ENCODE measurements at places on chromosomes 6 and 20.

- no peak for DNase-seq
Observed at GRCh38 chr6:34595332-34596184, 39.4 kb upstream of the SPDEF start.

GRCh38 chr6:34514593-34515472, 41.3 kb downstream of the SPDEF start:
- DNase-seq = no peak

DNA sequence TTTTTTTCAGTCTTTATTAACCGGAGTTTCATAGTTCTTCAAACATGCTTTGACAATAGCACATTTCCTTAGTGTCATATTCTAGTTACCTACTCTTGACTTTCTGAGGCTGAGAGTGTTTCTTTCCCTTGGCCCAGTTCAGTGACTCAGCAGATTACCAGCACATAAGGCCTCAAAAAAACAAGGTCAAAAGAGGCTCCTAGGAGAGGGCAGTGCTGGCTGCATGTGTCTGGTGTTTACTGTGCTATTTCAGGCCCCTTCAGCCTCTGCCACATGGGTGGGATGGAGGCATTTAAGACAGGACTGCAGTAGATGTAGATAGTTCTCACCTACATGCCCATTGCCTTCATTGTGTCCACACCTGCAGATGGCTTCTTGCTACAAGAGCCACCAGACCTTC, 198.2 kb upstream of the SSTR4 start:
- no peak for DNase-seq

DNA sequence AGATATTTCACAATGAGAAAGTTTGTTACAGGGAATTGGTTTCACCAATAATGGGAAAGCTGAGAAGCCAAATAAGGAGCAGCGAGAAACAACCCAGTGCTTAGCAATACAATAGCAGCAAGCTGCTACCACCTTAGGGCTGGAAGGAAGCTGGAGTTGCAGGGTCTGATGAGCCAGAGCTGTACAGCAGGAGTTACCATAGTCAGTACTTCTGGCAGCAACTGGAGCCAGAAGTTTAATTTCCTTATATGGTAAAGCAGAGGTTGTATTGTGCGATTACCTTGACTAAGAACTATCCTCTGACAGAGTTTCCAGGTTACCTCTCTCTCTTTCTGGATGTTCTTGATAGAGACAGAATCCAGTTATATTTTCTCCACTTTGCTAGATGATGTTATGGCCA, 137.1 kb upstream of the OLIG3 start:
- no peak for DNase-seq

DNA sequence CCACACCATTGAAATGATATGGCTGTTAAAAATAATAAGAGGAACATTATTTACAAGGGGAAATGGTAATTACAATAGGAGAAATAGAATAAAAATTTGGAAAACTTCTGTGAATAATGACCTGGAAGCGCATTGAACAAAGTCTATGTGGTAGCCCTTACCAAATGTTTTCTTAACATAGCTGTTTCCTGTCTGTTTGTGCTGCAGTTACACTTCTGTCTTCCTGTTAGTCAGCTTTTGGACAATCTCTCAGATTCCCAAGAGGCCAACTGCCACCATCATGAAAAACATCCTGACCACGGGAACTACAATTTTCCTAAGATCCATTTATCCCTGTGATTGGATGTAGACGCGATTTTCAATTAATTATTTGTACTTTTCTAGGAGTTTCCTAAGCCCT, 754.4 kb upstream of the MARCKS start:
- no peak for DNase-seq

DNA sequence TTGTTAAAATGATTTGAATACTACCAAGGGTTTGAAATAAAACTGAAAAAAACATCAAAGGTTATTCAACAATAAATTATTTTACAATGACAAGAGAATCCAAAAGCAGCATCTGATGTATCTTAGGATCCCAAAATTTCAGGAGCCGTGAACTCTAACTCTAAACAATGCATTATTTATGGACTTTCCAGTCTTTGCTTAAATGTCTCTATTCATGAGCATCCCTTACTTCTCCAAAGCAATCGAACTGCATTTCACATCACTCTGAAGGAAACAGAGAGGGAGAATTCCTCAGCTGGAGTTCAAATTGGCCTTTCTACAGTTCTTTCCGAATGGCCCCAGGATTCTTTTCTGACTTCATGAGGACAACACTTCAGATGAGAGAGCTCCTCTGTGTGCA, 229.1 kb downstream of the CBLN4 start:
- no peak for DNase-seq

- DNase-seq = no peak
Observed at GRCh38 chr6:32833664-32834063, 4.9 kb downstream of the TAP2 start.

DNA sequence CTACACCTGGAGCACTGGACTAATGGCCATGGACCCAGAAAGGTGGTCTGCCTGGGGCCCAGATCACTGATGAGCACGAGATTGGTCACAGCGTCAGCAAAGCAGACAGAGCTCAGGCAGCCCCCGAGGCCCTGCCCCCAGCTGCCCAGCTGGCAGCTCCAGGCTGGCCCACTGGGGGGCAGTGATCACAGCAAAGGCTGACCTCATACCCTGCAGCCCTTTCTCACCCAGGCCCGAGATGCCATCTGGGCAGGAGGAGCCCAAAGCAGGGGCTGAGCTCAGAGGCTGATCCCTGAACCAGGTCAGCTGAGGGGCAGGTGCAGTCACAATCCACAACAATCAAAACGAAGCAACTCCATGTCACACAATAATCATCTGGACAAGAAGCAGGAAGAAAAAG, 4.1 kb downstream of the MAP1LC3A start:
- no peak for DNase-seq

DNA sequence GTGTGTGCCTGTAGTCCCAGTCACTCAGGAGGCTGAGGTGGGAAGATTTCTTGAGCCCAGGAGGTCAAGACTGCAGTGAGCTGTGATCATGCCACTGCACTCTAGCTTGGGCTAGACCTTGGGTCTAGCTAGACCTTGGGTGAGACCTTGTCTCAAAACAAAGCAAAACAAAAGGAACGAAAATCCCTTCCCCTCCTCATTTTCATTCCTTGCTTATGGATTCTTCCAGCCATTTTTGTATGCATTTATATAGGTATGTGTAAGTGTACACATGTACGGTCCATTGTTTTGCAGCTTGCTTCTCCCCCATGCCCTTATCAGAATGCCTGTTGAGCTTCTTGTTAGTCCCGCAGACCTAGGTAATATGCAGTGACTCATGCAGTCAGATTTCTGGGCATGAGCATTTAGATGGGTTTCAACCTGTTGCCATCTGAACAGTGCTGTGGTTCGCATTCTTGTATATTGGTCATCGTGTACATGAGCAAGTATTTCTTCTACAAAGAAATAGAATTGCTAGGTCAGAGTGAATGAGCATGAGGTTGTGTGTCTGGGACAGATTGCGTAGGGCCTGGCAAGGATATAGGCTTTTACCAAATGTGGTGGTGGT, 73.2 kb downstream of the ATRN start:
- peak; percentile 16 for DNase-seq

- DNase-seq = no peak
Observed at GRCh38 chr20:54228841-54229240, 21.0 kb downstream of the PFDN4 start.

- DNase-seq = no peak
Observed at GRCh38 chr20:47727170-47727880, 58.0 kb downstream of the SULF2 start.

DNA sequence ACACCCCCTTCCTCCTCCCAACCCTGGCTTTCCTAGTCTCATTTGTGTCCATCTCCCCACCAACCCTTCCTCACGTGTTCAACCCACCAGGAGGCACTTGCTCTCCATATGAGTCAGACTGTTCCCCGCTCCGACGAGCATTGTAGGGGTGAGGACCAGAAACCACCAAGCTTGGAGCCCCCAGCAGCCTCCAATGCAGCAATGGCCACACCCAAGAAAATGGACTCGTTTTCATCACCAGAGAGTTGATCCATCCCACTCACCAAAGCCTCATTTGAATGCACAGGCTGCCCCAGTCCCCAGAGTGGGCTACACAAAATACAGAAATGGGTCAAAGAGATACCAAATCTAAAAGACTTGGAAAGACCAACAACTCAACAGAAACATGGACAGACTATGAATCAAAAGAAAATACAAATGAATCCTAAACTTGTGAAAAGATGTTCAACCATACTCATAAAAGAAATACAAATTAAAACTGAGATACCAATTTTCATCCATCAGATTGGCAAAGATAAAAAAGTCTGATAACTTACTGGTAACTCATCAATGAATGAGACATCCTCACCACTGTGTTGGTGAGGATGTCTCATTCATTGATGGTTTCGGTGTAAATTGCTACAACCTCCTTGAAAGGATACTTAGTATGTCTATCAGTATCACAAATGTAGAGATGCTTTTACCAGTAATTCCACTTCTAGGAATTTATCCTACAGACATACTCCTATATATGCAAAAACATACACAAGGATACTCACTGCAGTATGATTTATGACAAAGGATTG, 68.1 kb downstream of the TRERF1 start:
- DNase-seq = no peak

- no peak for DNase-seq
Observed at GRCh38 chr6:29815118-29815750, 12.4 kb upstream of the HLA-G start.

DNA sequence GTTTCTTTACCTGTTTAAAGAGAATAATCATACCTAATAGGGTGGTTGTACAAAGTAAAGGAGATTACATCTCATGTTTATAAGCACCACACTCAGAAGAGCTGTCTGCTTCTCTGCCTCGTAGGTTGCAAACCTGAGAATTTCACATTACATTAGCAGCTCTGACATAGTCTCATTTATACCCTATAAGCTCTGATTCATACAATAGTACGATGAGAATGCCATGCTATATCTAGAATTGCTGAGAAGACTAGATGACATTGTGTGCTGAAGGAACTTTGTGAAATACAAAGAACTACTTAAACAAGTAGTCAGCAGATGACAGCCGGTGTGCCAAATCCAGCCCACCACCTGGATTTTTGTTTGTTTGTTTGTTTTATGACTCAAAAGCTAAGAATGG, 121.2 kb downstream of the ADAT2 start:
- no peak for DNase-seq

DNA sequence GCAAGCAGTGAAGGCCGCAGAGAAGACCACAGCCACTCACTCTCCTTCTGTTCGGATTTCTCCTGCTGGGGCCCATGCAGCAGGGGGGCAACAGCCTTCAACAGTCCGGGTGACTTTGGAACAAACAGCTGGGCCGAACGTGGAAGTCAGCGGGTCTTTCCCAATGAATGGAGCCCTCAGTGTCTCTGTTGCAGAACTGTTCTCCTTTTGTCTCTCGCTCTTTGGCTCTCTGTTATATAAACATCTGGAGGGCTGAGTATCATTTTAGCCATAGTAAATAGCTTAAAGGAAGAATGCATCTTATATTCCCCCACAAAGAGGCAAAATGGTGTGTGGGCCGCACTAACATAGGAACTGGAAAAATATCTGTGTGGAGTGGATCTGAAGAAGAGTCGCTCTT, 136.7 kb upstream of the RALGAPA2 start:
- DNase-seq = no peak

GRCh38 chr6:29519291-29520010, 31.7 kb upstream of the MAS1L start:
- no peak for DNase-seq

- no peak for DNase-seq
Observed at GRCh38 chr6:169789146-169789943, 37.9 kb downstream of the ERMARD start.

GRCh38 chr6:131572686-131573415, at the start of gene ARG1:
ARG1 (plus strand) TSS chr6:131573226; CDS start chr6:131573283, 57 bp downstream.
- no peak for DNase-seq

GRCh38 chr6:32196682-32197616, 4.5 kb upstream of the GPSM3 start:
- no peak for DNase-seq

DNA sequence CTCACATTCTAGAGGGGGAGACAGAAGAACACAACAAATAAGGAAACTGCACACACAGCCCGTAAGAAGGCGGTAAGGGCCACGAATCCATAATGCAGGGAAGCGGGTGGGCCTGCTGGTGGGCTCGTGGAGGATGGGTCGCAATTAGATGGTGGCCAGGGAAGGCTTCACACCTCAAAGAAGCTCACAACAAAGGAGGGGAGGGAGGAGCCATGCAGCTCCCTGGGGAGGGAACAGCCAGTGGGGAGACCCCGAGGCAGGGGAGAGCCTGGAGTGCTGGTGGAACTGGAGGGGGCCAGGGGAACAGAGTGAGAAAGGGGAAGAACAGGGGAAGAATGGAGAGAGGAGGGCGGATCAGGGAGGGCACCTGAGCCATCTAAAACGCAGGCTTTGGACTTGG, 13.4 kb downstream of the SRC start:
- DNase-seq = no peak

GRCh38 chr6:19530188-19530587, 307.0 kb upstream of the ID4 start:
- no peak for DNase-seq

DNA sequence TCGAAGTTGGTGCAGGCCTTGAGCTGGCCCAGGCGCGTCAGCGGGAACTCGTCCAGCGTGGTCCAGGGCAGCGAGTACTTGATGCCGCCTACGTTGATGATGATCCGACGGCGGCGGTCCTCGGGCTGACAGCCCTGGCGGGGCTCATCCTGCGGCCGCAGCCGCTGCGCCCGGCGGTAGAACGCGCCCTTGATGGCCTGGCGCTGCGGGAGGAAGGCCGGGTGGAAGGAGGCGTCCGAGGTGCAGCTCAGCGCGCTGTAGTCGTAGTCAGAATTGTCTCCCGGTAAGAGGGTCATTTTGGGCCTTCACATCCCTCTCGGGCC, 12.9 kb downstream of the KCNG1 start:
- no peak for DNase-seq

GRCh38 chr20:59778615-59779200, 154.7 kb downstream of the SYCP2 start:
- DNase-seq = no peak

- DNase-seq = peak; percentile 70
Observed at GRCh38 chr6:134416418-134417154, 98.7 kb upstream of the SGK1 start.
